T-helper 1 cell (primary cell): ENCODE measurements at places on chromosomes 7 and 10.

DNA sequence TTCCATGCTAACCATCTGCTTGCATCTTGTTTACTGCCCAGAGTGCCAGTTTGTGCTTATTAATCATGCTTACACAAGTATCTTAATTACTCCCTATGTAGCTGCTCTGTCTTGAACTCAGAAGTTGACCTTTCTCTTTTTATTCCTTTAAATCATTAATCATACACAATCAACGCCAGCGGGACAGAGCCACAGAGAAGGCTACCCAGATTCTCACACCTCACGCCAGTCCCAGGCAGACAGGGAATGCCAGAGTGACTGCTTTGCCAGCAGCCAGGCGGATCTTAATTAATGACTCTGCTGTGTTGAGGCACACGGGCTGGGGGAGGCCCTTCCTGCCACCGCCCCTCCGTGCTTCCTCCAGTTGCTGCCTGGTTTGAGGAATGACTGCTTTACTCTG is 229.4 kb downstream of the LRMDA start:
- no peak for DNase-seq

GRCh38 chr7:135659159-135659846 is 3.0 kb upstream of the STMP1 start:
- no peak for DNase-seq

GRCh38 chr10:79179164-79179956 is 110.6 kb downstream of the ZMIZ1 start:
- no peak for DNase-seq

DNA sequence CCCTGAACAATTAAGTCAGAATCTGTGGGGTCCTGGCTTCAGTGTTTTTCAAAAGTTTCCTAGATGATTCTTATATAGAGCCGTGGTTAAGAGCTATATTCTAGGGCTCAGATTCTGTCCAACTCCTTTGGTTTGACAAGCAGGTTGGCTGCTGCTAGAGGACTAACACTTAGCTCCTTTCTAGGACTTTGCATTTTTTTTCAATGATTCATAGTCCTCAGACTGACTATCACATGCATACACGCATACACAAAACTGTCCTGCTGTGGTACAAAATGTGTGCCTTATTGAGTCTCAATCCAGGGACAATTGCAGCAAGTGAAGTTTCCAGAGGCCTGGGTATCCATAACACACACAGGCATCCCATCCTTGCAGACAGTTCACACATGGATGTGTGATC is 392.0 kb downstream of the NRG3 start:
- DNase-seq, result no peak
